ENCODE measurements at places on chromosomes 7 and 10. TPM values are rescaled to one million over a fixed set of nuclear protein-coding genes. Genes with fewer than 3 reads are reported as not detected.

Gene CABCOCO1
- total RNA-seq = 1.2 TPM

Gene EBF3
- total RNA-seq = 0.38 TPM

Gene CALML5
- not detected for total RNA-seq

GRCh38 chr7:30869794-30870611, 41.6 kb upstream of the AQP1 start:
- no peak overlapping the region for H3K4me3 ChIP-seq
- H3K27me3 ChIP-seq = no peaks in the 10 kb centered on the region
- no peaks in the 10 kb centered on the region for H3K36me3 ChIP-seq

- H3K4me1 ChIP-seq = peaks cover 47% of the 10 kb centered on the region
- H3K27ac ChIP-seq = no peak overlapping the region
- H3K36me3 ChIP-seq = peaks cover 24% of the 10 kb centered on the region
- H3K27me3 ChIP-seq = no peaks in the 10 kb centered on the region
- no peak overlapping the region for H3K4me3 ChIP-seq
- no peak for DNase-seq
Observed at GRCh38 chr7:101933688-101934121, 116.3 kb downstream of the CUX1 start.

DNA sequence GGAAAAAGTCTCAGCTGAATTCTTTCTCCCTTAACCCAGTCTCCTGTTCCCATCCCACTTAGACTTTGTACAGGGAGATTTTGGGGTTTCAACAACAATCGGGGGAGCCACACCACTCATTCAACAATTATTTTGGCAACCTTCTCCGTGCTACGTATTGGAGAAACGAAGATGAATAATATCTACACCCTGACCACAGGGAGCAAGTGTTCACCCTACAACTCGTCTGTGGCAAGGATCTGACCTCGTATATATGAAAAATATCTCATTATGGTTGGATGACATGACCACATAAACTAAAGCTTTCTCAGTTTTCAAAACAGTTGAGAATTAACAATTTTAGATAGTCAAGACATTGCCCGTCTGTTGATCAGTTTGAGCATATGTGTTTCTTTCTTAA, 302.1 kb downstream of the CACNA2D1 start:
- no peak overlapping the region for H3K4me3 ChIP-seq
- no peak for DNase-seq
- no peaks in the 10 kb centered on the region for H3K27me3 ChIP-seq

GRCh38 chr7:132520591-132521280, 55.5 kb downstream of the PLXNA4 start:
- no peak for DNase-seq
- H3K4me3 ChIP-seq = no peak overlapping the region
- H3K27ac ChIP-seq = no peak overlapping the region
- no peaks in the 10 kb centered on the region for H3K4me1 ChIP-seq

- no peaks in the 10 kb centered on the region for H3K27me3 ChIP-seq
- DNase-seq = no peak
- no peak overlapping the region for H3K27ac ChIP-seq
- no peaks in the 10 kb centered on the region for H3K36me3 ChIP-seq
Observed at GRCh38 chr10:61669161-61669725, 6.5 kb downstream of the CABCOCO1 start.

- no peak overlapping the region for H3K27ac ChIP-seq
- H3K27me3 ChIP-seq = no peaks in the 10 kb centered on the region
- peaks cover 13% of the 10 kb centered on the region for H3K4me1 ChIP-seq
Observed at GRCh38 chr10:114491933-114492332, 87.6 kb upstream of the AFAP1L2 start.

GRCh38 chr7:134865001-134865845, 85.8 kb downstream of the CALD1 start:
- peaks cover 60% of the 10 kb centered on the region for H3K4me1 ChIP-seq
- H3K27ac ChIP-seq = peak overlapping the region; percentile 65
- no peak overlapping the region for H3K4me3 ChIP-seq
- peaks cover 8% of the 10 kb centered on the region for H3K36me3 ChIP-seq
- no peaks in the 10 kb centered on the region for H3K27me3 ChIP-seq

All from progenitor cell of endocrine pancreas (in vitro differentiated cells).